ENCODE measurements at places on chromosomes 3 and 15.

DNA sequence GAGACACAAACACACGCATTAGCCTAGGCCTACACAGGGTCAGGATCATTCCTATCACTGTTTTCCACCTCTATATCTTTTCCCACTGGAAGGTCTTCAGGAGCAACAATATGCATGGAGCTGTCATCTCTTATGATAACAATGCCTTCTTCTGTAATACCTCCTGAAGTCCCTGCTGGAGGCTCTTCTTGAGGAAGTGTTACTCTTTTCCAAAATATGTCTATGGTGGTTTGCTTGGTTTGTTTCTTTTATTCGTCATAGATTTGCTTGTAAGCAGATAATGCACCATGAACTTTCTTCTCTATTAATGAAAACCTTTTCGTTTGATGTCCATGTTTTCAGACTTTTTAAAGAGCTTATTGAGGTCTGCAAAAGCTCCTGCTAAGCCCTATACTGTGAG lies 109.3 kb downstream of the GMPS start:
- no peak for DNase-seq

GRCh38 chr3:175077216-175077615 lies 218.1 kb downstream of the NAALADL2 start:
- DNase-seq, result no peak

DNA sequence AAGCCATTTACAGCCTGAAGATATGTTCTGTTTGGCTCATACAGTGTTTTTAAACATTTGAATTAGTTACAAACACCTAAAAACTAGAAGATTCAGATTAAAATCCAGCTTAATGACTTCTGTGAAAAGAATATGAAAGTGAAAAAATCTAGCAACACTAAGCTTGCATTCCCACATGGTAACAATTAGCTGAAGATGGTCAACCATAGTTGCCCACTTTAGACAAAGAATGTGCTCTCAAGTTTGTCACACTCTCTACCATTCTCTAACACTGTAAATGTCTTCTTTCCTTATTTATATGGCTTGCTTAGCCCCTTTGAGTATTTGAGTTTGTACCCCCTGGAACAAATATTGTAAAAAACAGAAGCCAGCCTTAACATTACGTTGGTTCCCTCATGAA lies 32.7 kb downstream of the HDGFL3 start:
- DNase-seq, result no peak

DNA sequence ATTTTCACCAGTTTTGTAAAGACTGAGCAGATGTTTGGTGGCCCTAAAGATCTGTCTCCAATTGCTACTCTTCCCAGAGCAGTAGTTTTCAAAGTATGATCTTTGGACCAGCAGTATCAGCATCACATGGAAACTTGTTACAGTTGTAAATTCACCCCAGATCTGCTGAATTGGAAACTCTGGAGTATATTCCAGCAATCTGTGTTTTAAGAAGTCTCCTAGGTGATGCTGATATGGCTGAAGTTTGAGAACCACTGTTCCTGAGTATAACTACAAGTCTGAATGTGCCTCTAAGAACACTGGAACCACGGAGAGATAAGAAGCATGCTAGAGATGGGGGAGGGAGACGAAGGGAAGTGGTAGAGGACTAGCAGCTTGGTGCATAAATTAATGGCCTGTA lies 45.7 kb downstream of the NUDT16 start:
- DNase-seq, result no peak

DNA sequence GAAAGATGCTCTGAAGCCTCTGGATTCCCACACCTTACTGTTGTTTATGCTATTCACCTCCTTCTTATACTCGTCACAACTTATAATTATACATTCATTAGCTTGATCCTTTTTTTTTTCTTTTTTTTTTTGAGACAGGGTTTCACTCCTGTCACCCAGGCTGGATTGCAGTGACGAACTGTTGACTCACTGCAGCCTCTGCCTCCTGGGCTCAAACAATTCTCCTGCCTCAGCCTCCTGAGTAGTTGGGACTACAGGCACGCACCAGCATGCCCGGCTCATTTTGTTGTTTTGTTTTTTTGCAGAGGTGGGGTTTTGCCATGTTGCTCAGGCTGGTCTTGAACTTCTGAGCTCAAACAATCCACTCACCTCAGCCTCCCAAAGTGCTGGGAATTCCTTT lies 143.6 kb downstream of the PLCL2 start:
- no peak for DNase-seq

- no peak for DNase-seq
Observed at GRCh38 chr3:195440379-195440778, 2.4 kb downstream of the ACAP2 start.

GRCh38 chr15:88016406-88016805 lies 240.1 kb downstream of the NTRK3 start:
- DNase-seq, result no peak

DNA sequence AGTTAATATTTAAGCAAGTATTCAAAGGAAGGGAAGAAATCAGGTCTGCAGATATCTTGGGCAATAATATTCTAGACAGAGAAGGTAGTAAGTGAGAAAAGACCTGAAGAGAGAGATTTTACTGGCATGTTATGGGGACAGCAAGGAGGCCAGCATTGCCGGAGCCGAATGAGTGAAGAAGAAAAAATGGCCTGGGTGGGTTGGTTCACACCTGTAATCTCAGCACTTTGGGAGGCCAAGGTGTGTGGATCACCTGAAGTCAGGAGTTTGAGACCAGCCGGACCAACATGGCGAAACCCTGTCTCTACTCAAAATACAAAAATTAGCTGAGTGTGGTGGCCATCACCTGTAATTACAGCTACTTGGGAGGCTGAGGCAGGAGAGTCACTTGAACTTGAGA lies 164.7 kb downstream of the VGLL3 start:
- DNase-seq, result no peak

- DNase-seq, result no peak
Observed at GRCh38 chr3:53817809-53818208, 28.4 kb downstream of the CHDH start.

- no peak for DNase-seq
Observed at GRCh38 chr15:62979252-62979651, 63.3 kb upstream of the TPM1 start.

DNA sequence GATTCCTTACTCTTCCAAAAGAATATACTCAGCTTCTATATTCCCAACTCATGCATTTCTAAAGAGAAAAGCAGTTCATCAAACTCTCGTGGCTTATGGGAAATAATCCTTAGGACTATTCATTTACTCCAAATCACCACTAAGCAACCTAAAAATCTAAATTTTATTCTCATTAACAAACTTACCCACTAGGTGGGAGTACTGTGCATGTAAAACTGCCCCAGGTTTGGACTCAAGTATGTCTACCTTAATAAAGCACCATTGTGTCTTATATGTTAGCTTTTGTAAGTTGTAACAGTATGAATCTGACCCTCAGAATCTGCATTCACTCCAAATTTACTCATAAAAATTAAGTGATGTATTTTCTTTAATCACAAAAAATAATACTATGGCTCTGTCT lies 25.3 kb downstream of the RAD18 start:
- DNase-seq, result no peak

GRCh38 chr3:105466495-105467404 lies 100.0 kb downstream of the ALCAM start:
- no peak for DNase-seq

DNA sequence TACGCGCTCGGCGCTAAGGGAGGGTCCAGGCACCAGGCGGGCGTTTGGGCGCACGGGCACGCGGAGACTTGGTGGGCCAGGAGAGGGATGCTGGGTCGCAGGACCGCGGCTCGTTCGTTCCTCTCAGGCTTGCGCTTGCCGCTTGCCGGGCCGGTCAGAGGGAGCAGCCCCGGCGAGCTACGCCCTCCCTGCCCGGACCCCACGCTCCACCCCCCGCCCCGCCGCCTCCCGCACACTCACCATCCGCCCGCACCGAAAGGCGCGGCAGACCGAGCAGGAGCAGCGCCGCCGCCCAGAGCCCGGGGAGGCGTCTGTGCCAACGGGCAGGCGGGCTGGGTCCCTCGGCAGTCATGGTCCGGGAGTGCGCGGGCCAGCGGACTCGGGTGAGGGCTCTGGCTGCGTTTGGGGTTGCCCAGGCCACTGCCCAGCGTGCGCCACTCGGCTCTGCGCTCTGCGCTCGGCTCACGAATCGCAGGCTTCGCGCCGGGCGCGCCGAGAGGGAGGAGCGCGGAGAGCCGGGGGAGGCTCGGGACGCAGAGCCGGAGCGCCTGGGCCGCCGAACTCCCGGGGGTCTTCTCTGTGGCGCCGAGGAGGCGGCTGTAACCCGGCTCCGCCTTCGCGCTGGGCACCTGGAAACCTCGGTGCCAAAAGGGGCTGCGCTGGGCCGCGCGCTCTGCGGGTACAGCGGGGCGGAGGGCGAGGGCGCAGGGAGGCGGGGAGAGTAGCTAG lies at the start of gene SUSD5:
Gene SUSD5, minus strand, starts transcription at position 365 of the 729 bp plus-strand sequence. Its CDS starts 13 bp downstream, at position 352.
- DNase-seq, result no peak

DNA sequence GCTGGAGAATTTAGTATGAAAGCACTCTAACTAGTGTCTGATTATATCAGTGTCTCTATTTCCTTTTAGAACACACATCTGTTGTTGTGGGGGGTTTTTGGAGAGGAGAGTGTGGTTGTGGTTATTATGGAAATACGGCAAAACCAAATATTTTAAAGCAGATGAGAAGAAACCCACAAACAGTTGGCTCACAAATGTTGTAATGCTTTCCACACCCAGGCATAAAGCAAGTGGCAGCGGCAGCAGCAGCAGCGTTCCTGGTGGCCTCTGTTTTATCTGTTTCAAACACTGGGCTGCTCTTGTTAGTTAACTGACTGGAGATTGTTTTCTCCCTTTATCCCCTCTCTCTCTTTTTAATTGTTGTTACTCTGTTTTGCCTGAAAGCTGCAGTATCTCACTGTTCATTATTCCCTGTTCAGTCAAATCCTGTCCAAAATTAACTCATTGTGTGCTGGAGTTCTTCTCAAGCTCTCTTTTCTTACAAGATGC lies 1045.5 kb upstream of the NR2F2 start:
- DNase-seq, result no peak

- no peak for DNase-seq
Observed at GRCh38 chr3:134656211-134656800, 5.5 kb upstream of the KY start.

- no peak for DNase-seq
Observed at GRCh38 chr3:40731445-40731844, 206.7 kb downstream of the ZNF621 start.

GRCh38 chr3:54951405-54951804 lies 23.5 kb upstream of the LRTM1 start:
- DNase-seq, result no peak

- DNase-seq, result no peak
Observed at GRCh38 chr15:91471468-91471867, 371.4 kb downstream of the SV2B start.

DNA sequence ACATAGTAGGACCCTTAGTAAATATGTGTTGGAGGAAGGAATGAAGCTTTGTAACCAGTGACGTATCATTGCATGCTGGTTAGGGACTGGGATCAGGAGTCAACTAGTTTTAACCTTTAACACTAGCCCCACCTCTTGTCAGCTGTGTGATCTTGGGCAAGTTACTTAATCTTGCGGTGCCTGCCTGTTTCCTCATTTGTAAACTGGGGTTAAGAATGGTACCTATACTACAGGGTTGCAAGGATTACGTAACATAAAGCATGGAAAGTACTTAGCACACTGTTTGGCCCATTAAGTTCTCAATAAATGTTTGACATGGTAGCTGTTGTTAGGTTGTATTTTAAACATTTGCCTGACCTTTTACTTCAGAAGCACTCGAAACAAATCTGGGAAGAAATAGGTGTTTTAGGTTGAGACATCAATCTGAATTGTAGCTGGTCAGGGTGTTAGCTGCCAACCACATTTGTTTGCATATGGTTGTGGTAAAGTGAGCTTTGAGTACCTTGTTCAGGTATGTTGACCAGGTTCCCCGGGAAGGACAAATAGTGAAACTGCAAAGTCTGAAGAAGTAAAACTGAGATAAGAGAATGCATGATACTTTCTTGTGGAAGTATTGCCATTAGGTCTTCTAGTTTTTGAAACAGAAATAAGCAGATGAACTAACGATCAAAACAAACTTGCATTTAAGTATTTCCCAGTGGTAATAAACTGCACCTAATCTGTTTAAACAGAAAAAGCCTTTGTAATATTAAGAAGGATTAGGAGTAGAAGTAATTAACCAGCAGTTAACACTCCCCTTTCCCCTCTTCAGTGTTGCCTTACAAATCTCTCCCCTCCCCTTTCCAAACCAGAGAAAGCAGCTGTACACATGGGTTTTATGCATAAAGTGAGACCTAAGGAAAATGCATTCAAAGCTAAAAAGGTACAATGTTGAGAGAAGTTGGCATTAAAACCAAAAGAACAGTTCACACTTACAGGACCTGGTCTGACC lies 25.8 kb upstream of the SCAANT1 start:
- no peak for DNase-seq

GRCh38 chr3:190182418-190183043 lies 61.8 kb upstream of the P3H2 start:
- no peak for DNase-seq

DNA sequence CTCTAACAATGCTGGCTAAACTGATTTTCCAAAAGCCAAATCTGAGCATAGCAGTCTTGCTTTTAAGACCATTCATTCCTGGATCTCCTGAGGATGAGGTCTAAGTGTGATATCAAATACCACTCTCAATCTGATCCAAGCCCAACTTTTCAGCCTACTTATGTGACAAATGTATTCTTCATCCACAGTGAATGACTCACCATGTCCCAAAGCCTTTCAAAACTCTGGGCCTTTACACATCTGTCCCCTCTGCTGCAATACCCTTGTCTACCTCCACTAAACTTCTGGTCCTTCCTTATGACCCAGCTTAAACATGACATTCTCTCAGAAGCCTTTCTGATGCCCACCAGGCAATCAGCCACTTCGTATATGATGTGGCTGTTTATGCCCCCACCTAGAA lies 4.6 kb downstream of the ANAPC13 start:
- DNase-seq, result no peak

- no peak for DNase-seq
Observed at GRCh38 chr3:53202331-53203015, 41.5 kb downstream of the PRKCD start.

DNA sequence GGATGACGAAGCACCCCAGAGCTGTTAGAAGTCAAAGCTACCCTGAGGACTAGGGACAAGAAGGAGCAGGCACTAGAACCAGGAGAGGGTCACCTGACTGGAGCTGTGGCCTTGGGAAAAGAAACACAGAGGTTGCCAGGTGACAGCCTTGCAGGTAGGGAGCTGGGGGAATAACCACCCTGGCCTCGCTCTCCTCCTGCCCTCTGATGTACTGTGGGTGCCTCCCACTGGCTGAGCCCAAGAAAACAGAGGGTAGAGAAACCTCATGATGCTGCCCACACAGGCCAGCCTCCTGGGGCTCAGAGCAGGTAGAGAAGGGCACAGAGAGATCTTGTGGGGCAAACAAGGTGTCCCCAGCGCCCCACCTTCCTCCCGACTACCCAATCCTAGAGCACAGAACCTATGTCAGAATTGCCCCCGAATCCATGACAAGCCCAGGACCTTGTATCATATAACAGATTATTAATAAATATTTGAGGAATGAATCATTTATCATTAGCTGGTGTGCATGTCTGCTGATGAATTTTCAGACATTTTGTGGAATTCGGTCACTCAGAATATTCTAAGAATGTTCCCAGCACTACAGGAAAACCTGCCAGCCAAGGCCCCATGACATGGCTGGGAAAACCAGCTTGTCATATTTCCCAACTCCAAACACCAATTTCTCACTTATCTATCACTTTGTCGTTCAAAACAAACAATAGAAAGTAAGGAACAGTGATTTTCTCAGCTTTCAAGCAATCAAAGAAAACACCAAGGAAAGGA lies 59.8 kb upstream of the MEX3B start:
- DNase-seq, result peak; percentile 76
